ENCODE measurements at places on chromosomes 6 and 20. TPM values are rescaled to one million over a fixed set of nuclear protein-coding genes. Genes with fewer than 3 reads are reported as not detected.
A peak's percentile ranks its signal among the peaks of the same experiment; 100 is the strongest.

PAX1 gene
- total RNA-seq: not detected

LHFPL5 gene
- not detected for total RNA-seq

DNA sequence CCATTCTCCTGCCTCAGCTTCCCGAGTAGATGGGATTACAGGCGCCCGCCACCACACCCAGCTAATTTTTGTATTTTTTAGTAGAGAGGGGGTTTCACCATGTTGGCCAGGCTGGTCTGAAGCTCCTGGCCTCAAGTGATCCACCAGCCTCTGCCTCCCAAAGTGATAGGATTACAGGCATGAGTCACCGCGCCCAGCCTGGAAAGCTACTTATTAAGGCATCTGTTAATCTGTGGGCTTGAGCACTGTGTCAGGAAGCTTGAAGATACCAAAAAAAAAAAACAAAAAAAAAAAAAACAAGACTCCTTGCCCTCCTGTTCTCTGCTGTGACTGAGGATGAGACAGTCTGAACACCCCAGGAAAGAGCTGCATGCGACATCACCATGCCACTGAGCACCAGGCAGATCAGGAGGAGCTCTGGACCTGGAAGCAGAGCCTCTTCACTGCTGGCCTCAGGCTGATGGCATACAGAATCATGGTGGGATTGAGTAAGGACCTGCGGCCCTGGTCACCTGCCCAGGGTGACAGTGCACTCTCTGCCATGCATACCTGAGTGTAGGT is 166.5 kb upstream of the SNX9 start:
- DNase-seq: no peak

DNA sequence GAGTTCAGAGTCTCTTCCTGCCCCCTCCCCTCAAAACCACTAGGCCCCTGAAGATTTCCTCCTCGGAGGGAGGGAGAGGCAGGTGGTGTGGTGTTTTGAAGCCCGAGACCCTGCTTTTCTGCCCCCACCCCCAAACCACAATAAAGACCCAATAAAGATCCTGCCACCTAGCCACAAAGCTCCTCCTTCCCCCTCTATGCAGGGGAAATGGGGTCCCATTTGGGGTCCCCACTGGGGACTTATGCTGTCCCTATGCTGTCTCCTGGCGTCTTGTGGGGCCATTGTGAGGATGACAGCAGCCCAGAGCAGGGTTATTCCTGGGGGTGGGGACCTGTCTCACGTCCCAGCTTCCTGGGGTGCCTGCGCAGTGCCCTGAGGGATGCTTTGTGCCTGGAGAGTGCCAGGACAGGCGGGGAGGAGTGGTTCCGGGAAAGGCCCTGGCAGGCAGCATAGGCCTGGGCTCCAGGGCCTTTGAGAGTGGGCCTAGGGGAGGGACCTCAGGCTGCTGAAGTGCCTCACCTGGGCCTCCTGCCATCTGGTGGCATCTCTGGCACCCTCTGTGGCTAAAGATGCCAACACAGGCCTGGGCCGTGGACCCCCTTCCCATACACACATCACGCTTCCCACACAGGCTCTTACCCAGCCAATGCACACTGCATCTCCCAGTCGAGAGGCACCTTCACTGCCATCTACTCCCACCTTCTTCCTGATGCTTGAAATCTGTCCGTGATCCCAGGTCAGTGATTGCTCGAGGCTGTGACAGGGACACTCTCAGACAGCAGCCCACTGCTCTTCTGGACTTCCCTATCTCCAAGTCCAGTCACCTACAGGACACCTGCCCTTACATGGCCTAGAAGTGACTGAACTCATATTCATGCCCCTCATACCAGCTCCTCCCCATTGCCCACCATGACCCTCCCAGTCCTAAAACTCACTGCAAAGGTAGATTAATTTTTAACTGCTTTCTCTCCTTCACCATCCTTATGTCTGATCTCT is 7.9 kb upstream of the ARMC12 start:
- DNase-seq: peak; percentile 84

ADGRB3 gene
- 5.9 TPM for total RNA-seq

GRCh38 chr6:11050731-11051130 is 6.6 kb upstream of the ELOVL2 start:
- DNase-seq: no peak

GRCh38 chr20:38680500-38681306 is 43.6 kb upstream of the SLC32A1 start:
- no peak for DNase-seq

DNA sequence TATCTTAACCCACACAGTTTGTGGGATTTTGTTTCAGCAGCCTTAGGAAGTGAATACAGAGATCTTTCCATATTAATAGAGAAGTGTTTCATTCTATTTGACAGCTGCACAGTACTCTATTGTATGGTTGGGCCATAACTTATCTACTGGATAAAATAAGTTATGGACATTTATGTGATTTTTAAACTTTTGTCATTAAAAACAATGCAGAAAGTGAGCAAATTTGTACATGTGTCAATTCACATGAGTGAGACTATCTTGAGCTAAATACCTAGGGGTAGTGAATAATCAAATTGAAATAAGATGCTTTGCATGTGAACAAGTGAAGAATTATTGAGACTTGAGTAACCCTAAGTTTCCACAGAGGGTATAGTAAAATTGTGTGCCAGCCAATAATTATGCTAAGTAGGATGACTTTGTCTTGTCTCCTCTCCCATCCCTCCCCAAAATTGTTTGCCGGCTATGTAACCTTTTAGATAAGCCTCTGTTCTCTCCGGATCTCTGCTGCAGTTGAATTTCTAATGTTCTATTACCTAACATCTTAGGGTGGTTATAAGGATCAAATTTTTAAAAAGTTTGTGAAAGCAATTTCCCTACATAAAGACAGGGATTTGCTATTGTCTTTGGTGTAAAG is 33.3 kb upstream of the TPBG start:
- DNase-seq: no peak

GRCh38 chr20:54506643-54507042 is 31.2 kb downstream of the DOK5 start:
- no peak for DNase-seq

DNA sequence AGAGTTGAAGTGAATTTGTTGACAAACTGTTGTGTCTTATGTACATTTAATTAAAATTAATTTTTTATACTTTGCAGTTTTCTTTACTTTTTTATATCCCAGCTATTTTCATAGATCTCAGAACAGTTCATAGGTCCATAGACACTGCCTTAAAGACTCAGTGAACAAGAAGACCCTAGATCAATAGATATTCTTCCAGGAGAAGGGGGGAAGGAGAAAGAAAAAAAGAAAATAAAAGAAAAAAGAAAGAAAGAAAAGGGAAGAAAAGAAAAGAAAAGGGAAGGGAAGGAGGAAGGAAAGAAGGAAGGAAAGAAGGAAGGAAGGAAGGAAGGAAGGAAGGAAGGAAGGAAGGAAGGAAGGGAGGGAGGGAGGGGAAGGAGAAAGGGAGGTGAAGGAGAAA is 130.8 kb downstream of the MAFB start:
- no peak for DNase-seq

DNA sequence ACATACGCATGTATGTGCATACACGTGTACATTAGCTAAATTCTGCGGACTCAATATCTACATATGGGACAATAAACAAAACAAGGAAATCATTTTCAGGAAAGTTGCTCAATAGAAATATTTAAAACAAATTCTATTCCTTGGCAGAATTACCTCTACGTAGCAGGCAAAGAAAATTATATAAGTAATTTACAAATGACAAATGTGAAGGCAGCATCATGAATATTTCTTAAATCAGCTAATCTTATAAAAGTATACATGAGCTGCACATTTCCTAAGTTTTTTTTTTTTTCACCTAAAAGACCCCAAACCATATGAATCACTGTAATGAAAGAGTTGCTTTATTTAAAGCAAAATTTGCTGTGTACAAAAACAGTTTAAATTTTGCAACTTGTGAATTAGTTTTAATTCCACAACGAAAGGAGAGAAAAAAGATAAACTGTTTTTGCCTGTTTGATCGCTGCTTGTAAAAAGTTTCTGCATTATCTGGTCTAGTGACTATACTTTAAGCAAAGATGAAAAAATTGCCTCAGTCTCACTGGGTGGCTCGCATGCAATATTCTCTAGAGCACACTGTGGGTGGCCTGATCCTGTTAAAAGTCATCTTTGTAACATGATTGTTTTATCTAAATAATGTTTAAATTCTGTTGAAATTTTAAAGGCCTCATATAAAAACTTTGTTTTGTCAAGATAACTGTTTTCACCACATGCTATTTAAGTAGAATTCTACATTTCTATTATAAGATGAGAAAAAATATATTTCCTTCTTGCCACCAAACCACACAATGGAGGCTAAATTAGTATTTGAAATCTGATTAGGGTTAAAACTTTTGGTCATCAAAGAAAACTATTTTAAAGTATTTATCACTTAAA is 57.1 kb downstream of the HUS1B start:
- DNase-seq: no peak

- DNase-seq: no peak
Observed at GRCh38 chr20:46814366-46815232, 80.0 kb upstream of the EYA2 start.

DNA sequence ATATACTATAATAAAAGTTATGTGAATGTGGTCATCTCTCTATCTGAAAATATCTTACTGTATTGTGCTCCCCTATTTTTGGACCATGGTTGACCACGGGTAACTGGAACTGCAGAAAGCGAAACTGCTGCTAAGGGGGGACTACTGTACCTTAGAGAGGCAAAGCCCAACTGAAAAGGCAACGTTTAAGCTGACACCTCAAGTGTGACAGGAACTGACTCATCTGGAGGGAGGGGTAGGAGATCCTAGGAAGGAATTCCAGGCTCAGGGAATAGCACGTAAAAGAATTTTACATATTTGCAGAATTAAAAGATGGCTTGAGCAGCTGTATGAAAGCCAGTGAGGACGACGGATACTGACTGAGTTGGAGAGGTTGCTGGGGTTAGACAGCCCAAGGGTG is 34.8 kb downstream of the ELOVL2 start:
- no peak for DNase-seq

DNA sequence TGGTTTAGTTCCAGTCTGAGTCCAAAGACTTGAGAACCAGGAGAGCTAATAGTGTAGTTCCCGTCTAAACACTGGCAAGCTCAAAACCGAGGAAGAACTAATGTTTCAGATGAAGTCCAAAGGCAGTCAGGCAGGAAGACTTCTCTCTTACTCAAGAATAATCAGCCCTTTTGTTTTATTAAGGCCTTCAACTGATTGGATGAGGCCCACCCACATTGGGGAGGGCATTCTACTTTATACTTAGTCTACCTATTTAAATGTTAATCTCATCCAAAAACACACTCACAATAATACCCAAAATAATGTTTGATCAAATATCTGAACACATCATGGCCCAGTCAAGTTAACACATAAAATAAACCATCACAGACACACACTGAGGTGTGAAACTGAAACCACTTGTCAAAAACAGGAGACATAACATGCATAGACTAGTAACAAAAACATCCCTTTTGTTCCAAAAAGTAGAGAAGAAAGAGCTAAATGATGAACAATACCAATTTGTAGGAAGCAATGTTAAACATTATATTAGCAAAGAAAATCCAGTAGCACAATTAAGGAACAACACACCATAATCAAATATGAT is 50.2 kb upstream of the SENP6 start:
- no peak for DNase-seq

DNA sequence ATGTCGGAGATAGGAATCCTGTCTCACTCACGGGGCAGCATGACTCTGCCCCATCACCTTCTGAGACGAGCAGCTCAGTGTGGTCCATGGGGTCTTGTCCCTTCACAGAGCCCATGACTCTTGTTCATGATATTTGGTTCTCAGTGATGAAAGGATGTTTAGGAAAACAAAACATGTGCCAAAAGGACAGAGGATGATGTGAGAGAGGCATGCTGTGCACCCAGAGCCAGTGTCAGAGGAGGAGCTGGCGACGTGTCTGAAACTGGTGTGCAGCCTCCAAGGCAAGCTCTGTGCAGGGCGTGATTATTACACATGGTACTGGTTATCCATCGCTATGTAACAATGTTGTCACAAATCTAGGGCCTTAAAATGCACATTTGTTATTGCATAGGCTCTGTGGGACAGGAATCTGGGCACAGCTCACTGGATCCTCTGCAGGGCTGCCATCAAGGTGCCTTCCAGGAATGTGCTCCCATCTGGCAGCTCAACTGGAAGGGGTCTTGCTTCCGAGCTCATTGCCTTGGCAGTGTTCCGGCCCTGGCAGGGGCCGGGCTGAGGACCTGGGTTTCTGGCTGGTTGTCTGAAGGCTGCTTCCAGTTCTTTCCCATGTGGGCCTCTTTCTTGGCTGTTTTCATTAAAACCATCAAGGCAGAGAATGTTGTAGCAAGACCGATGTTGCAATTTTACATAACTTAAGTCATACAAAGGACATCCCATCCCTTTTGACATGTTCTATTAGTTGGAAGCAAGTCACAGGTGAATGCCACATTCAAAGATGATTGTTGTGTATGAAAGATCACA is 175.4 kb downstream of the ERMARD start:
- DNase-seq: no peak

DNA sequence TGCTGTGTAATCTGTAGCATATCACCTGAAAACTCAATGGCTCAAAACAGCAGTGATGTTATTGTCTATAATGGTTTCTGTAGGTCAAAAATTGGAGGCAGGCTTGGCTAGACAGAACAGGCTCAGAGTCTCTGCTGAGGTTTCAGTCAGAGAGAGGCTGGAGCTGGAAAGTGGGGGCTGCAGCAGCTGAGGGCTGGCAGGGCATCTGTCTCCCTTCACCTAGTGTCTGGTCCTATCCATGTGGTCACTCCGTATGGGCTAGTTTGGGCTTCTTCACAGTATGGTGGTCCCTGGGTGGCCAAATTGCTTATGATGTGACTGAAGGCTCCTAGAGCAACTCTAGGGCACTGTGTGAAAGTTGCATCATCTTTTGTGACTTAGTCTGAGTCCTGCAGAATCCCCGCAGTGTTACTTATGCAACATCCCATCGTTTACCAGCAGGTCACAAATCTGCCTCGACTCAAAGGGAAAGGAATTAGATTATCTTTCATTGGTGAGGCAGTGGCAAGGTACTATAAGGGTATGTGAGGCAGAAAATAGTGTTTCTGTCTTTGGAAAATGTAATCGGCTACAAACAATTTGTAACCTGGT is 497.0 kb downstream of the EPHA7 start:
- DNase-seq: no peak

DNA sequence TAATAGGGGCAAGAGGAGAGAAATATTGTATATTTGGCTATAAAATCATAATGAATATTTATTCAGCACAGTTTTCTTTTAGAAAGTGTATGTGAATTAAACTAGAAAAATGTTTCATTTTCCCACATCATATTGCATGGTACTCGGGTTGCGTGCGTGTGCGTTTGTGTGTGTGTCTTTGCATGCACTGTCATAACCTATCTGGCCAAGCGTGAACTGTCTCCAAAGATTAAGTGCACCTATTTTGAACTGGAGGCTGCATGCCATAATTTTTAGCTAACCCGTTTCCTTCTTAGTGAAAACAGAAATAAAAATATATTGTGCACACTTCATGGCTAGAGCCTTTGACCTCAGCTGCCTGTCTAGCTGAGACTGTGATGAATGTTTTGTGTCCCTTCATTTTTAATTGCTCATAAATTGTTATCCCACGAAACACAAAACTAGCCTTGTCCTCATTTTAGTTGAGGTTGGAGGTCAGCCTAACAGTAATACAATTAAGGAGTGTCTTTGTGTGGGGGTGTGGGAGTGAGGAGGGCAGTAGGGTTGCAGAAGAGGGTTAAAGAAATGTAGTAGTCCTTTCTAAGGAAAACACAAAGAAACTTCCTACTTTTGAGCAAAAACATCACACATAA is 336.1 kb upstream of the POU3F2 start:
- no peak for DNase-seq

HSPA1A gene
- total RNA-seq: 187 TPM

TNNC2 gene
- total RNA-seq: 0.60 TPM

Measured in posterior vena cava (tissue), 2 donors.